Left forelimb (tissue), 1 donor: ENCODE measurements at places on chromosomes 16 and 17.

GRCh38 chr17:41382394-41382793, 288 bp upstream of the KRT34 start:
- DNase-seq = no peak

DNA sequence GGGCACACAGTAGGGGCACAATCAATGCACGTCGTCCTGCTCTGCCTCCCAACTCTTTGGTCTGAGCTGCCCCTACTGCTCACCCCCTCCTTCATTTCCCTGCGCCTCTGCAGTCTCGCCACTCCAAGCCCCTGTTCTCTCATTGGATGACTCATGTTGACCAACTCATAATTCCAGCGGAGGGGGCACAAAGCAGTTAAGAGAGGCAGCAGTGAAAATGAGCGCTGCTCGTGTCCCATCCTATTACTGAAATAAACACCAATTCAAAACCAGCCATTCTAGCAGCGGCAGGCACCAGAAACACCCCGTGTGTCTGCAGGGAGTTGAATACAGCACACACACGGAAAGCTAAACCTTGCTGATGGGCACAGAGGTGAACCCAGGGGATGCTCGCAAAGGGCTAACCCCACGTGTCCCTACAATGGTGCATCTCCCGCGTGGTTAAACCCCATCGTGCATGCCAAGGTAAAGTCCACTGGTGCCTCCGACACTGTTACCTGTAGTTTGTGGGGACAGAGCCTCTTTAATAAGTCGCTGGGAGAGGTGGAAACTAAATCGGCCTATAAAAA, 310.4 kb downstream of the XYLT1 start:
- DNase-seq = no peak

- DNase-seq = no peak
Measured at GRCh38 chr16:13359835-13360234, 458.4 kb downstream of the SHISA9 start.

DNA sequence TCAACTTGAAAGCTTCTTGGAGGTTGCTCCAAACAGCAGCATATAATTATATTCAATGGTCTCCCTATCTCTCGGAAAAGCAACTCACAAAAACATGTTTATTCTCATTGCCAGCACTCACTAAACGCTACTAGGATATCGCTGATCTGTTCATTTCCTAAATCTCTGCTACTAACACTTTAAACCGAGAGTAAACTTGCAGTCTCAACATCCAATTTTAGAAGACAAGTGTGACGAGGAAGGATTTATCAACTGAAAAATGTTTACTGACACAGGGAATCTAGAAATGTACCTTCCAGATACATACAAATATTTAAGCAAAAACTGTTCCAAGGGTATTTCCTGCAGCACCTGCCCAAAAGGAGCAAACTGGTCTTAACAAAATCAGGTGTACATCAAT, 56.5 kb downstream of the YWHAE start:
- DNase-seq = no peak

- DNase-seq = no peak
Measured at GRCh38 chr16:84423416-84423837, 55.1 kb downstream of the ATP2C2 start.

DNA sequence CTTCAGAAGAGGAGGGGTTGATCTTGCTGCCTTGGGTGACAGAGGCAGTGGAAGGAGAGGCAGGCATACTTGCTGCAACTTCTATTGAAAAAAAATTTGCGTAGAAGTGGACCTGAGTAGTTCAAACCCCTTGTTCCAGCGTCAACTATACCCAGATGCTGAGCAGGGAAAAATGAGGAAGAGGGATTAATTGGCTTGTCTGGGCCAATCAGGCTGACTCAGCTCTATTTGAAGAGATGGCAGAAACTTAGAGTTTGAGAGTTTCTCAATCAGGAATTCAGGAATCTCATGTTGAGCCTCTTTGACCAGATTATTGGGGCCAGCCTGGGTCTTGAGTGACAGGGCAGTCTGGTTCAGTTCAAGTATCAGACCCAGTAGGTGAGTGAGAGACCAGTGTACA, 17.6 kb downstream of the CASC3 start:
- no peak for DNase-seq

- no peak for DNase-seq
Measured at GRCh38 chr16:47413041-47413440, 47.8 kb downstream of the ITFG1 start.

GRCh38 chr17:20797292-20797691, 217.8 kb downstream of the CDRT15L2 start:
- no peak for DNase-seq

DNA sequence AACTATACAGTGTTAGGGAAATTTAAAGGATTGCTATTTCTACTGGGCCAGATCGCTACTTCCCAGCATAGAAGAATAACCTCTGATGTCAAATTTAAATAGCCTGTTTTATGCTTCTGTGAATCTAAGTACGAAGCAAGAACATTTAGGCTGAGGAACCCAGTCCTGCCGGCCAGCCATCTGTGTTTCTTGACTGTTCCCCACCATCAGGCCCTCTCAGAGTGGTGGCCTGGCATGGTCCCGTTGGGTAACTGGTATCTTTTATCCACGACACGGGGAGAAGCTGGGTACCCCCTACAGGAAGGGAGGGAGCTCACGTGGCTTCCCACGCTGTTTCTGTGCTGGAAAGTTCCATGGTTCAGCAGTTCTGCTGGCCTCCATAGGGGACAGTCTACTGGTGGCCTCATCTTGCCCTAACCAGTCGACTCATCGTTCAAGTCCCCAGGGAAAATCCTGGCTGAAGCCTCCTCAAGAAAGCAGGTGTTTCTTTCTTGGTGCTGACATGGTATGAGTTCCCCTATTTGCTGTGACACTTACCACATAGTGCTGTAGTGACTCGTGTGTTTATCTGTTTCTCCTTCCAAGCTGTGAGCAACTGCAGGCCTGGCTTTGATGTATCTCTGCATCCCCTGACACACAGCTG, 201.7 kb upstream of the NLRP1 start:
- DNase-seq = no peak

DNA sequence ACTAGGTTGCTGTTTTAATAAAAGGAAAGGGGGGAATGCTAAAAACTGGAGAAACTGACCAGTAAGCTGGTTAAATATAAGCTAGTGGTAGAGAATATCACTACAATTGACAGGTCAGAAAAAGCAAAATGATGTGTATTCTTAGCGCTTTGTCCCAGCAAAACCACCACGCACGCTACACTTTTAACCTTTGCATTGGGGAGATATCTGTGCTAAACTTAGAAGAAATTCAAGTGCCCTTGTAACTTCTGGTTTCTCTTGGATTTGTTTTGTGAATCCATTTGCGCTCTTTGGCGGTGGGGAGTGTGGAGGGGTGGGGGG, 1.4 kb downstream of the GAN start:
- no peak for DNase-seq

DNA sequence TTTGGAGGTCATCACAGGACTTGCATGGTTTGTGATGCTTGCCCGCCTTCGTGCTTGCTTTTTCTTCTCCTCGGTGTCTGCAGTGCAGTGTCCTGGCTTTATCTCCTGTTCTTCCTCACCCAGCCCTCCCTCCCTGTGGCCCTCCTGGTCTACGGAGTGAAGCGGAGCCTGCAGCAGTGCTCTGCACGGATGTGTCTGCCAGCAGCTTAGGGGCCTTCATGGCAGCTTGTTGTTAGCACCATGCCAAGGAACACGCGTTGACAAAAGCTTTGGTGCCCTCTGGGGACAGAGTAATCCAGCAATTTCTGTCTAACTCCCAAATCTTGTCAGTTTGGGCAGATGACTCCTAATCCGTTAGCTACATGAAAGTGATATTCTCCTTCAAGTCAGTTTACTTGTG, 9.9 kb downstream of the DHODH start:
- DNase-seq = no peak

DNA sequence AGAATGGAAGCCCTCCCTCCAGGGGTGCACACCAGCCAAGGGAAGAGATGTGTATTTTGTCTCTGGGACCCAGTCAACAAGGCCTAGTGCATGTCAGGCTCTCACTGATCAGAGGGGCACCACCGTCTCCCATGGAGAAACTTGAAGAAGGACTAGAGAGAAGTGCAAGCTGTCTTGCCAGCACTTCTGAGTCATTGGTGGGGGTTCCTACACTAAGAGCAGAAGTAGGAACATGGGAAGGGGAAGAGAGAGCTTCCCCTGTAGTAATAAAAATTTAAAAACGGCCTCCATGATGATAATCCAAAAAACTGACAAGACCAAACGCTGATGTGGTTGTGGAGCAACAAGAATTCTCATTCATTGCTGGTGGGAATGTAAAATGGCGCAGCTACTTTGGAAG, 46.3 kb downstream of the DYNLRB2 start:
- DNase-seq = no peak

DNA sequence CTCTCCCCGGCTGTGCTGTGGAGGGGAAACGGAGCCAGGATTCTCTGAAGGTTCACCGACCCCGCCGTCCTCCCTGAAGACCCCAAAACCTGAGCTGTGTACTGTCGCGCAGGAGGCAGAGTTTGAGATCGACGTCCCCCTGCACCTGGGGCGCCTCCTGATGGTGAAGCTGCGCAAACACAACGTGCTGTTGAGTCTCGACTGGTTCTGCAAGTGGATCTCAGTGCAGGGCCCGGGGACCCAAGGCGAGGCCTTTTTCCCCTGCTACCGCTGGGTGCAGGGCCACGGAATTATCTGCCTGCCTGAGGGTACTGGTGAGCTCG, 62.6 kb upstream of the TEKT1 start:
- DNase-seq = no peak

DNA sequence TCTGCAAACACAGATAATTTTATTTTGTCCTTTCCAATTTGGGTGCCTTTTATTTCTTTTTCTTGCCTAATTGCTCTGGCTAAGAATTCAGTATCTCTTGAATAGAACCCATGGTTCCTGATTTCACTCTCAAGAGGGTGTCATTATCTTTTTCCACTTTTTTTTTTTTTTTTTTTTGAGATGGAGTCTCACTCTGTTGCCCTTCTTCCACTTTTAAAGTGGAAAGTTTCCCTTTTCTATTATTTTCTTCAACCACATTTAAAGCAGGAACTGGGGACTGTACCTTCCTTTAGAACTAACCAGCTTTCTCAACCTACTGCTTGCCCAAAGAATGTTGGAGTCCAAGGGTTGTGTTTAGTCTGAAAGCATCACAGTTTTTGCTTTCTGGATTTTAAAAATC, 31.1 kb downstream of the SLFN11 start:
- DNase-seq = no peak

DNA sequence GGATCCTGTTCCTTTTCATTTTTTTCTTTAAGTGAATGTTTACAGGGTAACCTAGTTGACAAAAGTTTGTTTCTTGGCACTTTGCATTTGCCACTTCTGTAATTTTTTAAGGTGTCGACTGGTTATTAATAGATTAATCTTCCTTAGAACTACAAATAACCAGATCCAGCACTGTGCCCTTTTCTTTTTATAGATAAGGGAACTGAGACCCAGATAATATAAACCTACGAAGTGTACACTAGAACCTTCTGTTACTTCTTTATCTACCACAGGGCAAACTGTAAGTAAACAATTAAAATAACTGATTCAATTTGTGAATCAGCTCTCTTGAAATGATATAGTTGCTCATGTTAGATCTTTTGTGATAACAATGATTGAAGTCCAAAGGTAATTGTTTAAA, 55.4 kb downstream of the NLK start:
- no peak for DNase-seq

DNA sequence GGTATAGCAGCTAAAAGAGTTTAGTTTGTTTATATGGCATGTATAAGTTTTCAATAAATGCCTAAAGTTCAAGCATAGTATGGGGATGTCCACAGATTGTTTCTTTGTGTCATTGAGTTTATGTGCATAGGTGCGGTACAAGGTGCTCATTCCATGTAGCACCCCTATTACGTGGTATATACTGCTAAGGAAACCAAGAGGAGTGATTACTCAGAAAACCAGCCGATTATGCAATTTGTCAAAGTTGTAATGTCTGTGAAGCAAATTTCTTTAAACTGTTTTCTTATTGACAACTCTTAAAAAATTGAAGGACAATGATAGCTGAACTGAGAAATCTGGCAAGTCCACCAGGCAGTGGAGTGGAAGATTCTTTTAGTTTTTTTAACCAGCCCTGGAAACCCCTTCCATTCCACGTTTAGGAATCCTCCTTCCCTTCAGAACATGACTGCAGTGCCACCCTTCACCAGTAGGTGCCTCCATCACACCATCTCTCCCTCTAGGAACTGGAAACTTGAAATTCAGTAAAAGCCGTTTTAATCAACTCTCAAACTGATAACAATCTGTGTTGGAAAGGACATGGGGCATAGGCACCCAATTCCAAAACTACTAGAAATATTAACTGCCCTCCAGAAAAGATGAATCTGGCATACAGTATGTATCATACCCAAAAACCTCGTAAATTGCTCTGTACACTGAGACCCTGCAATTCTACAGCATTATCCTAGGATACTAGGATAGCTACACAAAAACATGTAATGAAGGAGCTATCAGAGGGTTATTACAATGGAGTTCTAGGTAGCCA, 43.5 kb downstream of the REXO5 start:
- peak; percentile 76 for DNase-seq

DNA sequence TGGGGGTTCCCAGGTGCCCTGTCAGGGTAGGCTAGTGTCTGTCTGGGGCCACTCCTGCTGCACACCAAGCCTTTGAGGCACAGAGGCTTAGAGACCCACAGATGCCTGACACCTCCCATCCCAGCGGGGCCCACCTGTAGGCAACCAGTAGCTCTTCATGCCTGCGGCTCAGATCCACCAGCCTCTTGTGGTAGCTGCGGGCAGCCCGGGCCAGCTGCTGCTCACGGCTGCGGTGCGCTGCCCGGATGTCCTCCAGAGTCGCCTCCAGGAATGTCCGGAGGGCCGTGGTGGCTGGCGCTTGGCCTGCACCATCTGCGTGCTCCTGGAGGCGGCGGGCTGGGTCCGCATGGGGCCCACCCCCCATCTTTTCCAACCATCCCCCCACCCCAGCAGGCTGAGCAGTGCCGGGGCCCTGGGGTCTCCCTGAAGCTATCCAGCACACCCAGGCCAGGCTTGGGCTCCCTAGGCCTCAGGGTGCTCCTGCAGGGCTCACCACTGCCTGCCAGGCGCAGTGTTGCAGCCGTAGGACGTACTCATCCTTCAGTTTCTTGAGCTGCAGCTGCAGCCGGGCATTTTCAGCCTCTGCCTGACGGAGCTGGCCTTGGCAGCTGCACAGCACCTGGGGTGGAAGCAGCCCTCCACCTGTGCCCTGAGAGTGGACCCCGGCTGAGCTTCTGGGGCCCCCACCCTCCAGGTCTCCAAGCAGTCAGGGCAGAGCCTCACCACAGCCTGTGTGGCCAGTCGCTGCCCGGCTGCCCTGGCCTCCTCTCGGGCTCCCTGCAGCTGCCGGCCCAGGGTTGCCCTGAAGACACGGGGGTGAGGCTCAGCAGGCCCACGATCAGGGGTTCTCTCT, 1.8 kb downstream of the CCDC78 start:
- no peak for DNase-seq

- DNase-seq = peak; percentile 76
Measured at GRCh38 chr17:27577121-27577761, 53.7 kb upstream of the LGALS9 start.
